ENCODE measurements at places on chromosomes 11 and 22.

GRCh38 chr11:12757416-12757815 is 83.2 kb downstream of the TEAD1 start:
- no peak for DNase-seq

DNA sequence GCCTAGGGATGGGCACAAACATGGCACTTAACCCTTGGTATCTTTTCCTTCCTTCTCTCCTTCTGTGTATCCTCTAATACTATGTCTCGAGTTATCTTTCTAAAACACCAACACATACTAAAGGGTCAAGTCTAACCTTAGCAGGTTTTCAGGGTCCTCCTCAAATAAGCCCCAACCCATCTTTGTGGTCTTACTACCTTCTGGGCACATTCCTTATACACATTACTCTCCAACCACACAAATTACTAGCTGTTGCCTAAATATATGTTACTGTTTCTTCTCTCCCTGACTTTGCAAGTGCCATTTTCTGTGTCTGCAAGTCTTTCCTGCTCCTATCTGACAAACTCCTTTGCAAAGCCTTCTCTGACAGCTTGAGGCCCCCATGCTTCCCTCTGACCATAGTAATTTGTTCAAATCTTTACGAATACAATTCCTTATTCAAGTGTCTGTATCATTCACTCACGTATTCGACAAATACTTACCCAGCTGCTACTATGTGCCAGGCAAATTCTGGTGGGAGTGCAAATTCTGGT is 15.8 kb upstream of the NUP160 start:
- DNase-seq = no peak

DNA sequence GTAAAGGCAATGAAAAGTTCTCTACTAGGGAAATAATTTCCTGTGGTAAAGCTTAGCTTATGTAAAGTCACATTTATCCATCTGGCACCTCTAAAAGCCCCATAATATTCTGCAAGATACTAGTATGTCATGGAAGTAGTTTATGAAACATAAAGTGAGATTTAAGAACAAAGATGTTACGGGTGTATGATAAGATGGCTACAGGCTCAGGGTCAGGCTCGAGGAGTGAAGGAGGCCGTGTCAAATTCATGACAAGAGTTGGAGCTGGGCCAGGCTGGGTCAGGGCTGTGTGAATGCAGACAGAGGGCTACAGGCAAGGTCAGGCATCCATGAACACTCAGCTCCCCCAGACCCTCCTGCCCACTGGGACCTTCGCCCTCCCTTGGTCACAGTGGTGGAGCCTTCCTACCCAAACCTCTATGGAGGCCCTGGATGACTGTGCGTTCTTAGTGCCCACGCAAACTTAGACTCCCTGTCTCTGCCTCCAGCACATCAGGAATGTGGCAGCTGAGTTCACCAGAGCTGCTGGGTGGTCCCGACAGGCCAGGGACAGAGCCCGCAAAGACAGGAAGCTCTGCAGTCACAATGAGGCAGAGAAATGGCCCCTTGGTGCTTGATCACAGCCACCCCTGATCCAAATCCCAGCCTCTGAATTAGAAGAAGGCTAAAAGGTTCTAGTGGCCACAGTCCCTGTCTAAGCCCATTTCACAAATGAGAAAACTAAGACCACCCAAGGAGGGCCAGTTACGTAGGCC is 14.8 kb downstream of the IGLL5 start:
- DNase-seq = no peak

- DNase-seq = no peak
Measured at GRCh38 chr11:67240576-67241389, 25.5 kb upstream of the GRK2 start.

GRCh38 chr11:19853920-19854319 is 141.3 kb downstream of the NAV2 start:
- no peak for DNase-seq

GRCh38 chr11:36447514-36447913 is 62.6 kb downstream of the TRAF6 start:
- no peak for DNase-seq

DNA sequence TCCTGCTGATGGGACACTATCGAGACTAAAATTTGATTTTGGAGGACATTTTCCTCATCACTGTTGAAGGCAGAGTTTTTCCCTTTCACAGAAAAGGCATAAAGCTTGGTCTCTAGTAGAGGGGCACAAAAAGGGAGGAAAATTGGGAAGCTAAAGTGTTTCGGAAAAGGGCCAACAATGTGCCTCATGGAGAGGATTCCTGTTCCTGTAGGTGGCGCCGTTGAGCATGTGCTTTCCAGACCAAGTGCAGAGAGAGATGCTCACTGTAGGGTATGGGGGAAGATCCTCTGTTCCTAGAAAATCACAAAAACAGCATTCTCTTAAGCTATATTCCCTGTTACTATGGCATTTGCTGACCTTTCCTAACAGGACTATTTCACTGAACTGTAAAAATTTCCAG is 18.4 kb upstream of the OR4C5 start:
- DNase-seq = no peak

DNA sequence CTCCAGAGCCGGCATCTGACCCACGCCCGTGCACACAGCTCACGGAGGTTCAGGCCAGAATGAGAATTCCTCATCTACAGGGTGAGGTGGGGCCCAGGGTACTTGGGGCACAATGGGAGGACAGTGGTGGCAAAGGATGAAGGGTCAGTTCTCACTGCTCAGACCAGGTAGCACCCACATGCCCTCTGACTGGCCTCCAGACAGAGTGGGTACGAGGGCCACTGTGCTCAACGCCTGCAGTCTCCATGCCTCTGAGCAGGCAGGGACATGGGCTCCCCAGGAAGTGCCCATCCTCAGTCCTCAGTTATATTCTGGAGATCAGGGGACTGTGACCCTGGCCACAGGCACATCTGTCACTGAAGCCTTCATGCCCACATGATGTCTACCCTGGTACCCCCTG is 13.0 kb upstream of the CDC42BPG start:
- no peak for DNase-seq

- DNase-seq = no peak
Measured at GRCh38 chr11:116114198-116114651, 610.0 kb upstream of the CADM1 start.

- DNase-seq = no peak
Measured at GRCh38 chr11:68775951-68776388, 24.6 kb upstream of the TESMIN start.

DNA sequence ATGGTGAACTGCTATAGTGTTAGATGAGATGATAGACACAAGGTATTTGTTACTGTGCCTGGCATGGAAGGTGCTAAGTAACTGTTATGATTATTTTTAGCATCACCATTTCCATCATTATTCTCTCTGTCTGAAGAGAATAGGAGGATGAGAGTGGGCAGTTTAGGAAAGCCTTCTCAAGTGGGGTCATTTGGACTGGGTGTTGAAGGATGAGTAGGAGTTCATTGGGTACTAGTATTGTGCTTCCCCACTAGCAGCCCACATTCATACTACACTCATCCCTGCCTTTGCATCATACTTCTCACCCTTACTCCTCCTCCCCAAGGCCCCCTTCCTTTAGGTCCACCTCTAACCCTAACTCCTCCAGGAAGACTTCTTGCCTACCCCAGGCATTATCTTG is 20.6 kb downstream of the MYEOV start:
- no peak for DNase-seq

- DNase-seq = no peak
Measured at GRCh38 chr11:126494831-126495230, 139.3 kb downstream of the ST3GAL4 start.

DNA sequence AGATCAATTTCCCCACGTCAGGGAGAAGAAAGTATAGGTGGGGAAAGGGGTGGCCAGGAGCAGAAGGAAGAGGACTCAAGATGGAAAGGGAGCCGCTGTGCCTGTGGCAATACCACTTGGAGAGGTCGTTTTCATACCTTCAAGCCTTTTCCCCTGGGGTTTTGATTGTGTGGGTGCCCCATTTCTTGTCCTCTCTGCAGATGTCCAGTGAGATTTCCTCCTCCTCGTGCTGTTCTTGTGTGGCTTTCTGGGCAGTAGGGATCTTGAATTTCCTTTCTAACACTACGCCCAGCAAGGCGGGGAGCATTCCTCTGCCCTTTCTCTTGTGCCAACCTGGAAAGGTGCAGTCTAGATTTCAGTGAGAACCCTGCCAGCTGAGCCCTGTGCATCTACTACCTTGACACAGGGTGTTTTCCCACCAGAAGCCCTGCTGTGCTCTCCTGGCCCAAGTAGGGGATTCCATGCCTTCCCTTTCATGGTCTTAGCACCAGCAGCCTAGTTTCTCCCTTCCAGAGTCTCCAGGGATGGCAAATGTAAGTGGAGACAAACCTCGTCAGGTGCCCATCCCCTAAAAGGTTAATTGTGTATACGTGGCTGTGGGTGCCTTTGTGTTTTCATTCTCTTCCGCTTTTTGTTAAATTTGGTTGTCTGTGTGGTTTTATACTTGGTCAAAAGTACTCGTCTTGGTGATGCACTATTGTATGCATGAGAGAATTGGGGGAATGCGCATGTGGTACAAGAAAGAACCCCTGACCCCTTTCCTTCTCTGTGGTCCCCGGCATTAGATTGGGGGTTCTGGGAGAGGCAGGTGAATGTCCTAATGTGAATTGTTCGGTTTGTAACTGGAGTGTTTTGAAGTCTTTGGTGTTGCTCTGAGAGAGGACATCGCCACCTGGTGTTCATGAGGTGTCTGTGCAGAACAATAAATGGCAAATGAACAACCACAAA is 71.4 kb upstream of the MPEG1 start:
- DNase-seq = no peak

GRCh38 chr22:40240686-40241085 is 63.0 kb downstream of the TNRC6B start:
- no peak for DNase-seq

DNA sequence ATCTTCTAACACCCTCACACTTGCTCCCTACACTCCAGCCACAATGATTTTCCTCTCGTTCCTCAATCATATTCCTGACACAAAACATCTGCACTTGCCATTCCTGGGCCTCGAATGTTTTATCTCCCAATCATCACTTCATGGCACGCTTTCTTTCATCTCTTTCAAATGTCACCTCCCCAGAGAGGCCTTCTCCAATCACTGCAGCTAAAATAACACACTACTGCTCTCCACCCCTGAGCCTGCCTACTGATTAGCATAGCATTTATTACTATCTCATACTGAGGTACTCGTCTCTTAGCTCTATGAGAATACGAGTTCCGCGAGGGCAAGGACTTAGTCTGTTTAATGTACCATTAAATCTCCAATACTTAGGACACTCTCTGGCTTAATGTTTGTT is 23.5 kb downstream of the NFRKB start:
- no peak for DNase-seq

DNA sequence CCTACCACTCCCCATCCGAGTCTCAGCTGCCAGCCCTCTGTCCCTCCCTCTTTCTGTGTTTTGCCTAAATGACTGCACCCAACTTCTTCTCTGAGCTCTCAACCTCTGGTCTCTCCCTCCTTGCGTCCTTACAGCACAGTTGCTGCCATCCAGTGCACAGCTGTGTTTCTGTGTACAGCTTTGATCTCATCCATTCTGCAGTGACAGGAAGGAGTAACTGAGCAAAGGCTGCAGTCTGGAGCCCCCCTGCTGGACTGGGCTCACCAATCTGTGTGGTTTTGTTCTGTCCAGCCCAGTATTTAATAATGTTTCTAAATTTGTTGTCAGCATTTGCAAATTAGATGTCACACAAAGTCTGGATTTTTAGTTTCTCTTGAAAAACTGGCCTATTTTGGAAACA is 43.8 kb downstream of the PRR5L start:
- DNase-seq = no peak

GRCh38 chr11:6006395-6006794 is 351 bp downstream of the OR56A4 start:
- no peak for DNase-seq

- no peak for DNase-seq
Measured at GRCh38 chr11:117876341-117877119, at the start of gene FXYD6. FXYD6 (minus strand) TSS chr11:117876658; CDS start chr11:117842776, 33,882 bp downstream.

- DNase-seq = no peak
Measured at GRCh38 chr11:102467080-102467708, 14.6 kb upstream of the TMEM123 start.

- no peak for DNase-seq
Measured at GRCh38 chr11:73453562-73453961, 77.4 kb downstream of the RELT start.

DNA sequence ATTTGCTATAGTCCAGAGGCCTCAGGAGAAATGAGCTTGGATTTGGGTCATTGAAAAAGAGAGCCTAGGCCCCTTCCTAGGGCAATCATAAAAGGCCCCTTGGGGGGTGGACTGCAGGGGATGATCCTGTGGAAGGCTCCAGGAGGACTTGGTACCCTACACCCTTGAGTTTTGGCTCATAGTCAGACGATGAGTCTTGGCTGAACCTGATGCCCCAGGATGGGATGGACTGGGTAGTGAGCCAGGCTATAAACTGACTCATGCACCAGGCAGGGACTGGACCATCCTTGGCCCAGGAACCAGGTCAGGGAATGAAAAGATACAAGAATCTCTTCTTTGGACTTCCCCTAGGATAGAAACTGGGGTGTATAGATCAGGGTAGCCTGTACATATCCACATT is 54.2 kb downstream of the NAV2 start:
- DNase-seq = no peak

GRCh38 chr11:125603207-125603606 is 10.6 kb downstream of the STT3A start:
- DNase-seq = no peak

GRCh38 chr11:71485063-71485399 is 32.0 kb downstream of the NADSYN1 start:
- no peak for DNase-seq

DNA sequence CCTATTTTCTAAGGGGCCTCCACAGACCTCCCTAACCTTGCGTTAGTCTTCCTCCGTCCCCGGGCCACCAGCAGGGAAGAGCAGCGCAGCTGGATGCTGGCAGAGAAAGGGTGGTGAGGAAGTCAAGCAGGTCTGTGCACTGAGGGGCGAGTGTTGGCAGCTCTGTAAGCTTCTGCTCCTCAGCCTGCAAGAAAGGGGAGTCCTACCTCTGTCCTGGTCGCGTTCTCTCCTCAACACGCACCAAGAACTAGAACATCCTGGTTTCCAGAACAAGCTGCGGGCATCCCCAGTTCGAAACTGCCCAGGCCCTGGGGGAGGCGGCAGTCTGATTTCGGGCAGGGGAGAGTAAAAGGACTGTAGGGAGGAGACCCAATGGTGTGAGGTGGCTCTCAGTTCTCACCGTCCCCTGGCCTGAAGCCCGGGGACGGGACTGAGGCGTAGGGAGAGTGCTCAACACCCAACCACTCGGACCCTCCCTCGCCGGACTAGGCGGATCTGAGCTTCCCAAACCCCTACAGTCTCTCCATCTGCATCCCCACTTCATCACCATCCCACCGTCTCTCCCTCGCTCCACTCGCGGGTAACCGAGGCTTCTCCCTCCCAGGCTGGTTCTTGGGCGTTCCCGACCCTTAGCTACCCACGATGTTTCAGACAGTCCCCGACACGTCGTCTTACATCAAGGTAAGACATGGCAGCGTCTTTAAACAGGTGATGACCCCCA is 7.7 kb upstream of the FLI1 start:
- no peak for DNase-seq

GRCh38 chr11:86069408-86070101 is 671 bp upstream of the PICALM start:
- peak; percentile 95 for DNase-seq
